Chondrocyte (in vitro differentiated cells): ENCODE measurements at places on chromosomes 16 and 17. TPM values are rescaled to one million over a fixed set of nuclear protein-coding genes. Genes with fewer than 3 reads are reported as not detected.

DNA sequence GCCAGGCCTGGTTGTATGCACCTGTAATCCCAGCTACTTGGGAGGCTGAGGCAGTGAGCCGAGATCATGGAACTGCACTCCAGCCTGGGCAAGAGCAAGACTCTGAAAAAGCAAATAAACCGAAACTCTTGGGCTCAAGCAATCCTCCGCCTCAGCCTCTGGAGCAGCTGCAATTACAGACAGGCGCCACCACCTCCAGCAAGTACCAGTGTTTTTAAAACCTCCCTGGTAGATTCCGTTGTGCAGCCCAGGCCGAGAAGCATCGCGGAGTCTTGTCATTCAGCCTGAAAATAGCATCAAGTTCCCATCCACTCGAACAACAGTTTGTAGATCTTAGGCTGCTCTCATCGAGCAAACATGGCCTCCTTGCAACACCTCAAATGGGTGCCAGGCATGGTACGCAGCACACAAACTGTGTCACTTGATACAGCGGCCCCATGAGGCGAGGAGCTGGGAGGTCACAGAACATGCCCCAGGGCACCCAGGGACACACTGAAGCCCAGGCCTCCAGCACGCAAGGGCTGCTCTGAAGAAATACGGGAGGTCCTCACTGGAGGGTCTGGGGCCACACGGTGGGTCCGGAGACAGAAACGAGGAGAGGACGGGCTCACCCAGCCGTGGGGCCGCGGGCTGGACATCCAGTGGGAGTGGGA lies 18.1 kb downstream of the TMC6 start:
- peak; percentile 66 for DNase-seq
- no peak overlapping the region for H3K27ac ChIP-seq
- peaks cover 2% of the 10 kb centered on the region for H3K36me3 ChIP-seq
- no peaks in the 10 kb centered on the region for H3K27me3 ChIP-seq
- H3K4me3 ChIP-seq, result no peak overlapping the region

GRCh38 chr17:76404976-76405563 lies 20.7 kb downstream of the SPHK1 start:
- no peak overlapping the region for H3K4me3 ChIP-seq
- H3K36me3 ChIP-seq, result peaks cover 29% of the 10 kb centered on the region
- peaks cover 7% of the 10 kb centered on the region for H3K4me1 ChIP-seq
- H3K27ac ChIP-seq, result no peak overlapping the region
- H3K27me3 ChIP-seq, result no peaks in the 10 kb centered on the region

DNA sequence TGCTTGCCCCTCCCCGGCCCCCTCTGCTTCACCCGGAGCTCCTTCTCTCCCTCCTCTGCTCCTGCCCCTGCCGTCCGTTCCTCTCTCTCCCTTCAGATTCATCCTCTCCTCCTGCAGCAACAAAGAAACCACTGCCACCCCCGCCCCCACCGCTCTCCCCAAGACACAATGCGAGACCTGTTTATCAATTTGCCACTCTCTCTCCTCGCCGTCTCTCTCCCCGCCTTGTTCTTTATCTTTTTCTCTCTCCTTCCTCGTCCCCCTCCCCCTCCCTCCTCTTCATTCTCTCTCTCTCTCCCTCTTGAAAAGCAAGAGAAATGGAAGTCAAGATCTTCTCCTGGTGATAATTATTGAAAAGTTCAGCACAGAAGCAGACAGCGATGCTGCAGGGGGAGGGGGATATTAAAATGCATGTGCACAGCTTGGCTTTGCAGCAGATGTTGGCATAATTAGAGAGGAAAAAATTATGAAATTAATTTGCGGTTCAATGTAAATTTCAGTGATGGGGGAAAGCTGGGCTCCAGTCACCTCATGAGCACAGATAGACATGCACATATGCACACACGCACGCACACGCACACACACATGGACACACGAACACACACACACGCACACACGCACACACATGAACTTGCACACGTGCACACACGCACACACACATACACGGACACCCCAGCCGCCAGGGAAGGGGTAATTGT lies 58.1 kb upstream of the CBFA2T3 start:
- peaks cover 47% of the 10 kb centered on the region for H3K27me3 ChIP-seq
- no peak overlapping the region for H3K27ac ChIP-seq
- H3K36me3 ChIP-seq, result no peaks in the 10 kb centered on the region
- H3K4me1 ChIP-seq, result no peaks in the 10 kb centered on the region

- no peak overlapping the region for H3K4me3 ChIP-seq
- H3K4me1 ChIP-seq, result no peaks in the 10 kb centered on the region
- no peaks in the 10 kb centered on the region for H3K36me3 ChIP-seq
- H3K27me3 ChIP-seq, result peaks cover 17% of the 10 kb centered on the region
- no peak overlapping the region for H3K27ac ChIP-seq
- no peak for DNase-seq
Measured at GRCh38 chr16:2846511-2847310, 11.3 kb downstream of the PRSS22 start.

CA4 gene
- total RNA-seq, result not detected in 3 replicates
